ENCODE measurements at places on chromosomes 5 and 9.

GRCh38 chr5:10133830-10134229 lies 115.9 kb downstream of the ATPSCKMT start:
- no peak for DNase-seq

- no peak for DNase-seq
These were observed 218.1 kb downstream of the AOPEP start for GRCh38 chr9:94944626-94945025.

DNA sequence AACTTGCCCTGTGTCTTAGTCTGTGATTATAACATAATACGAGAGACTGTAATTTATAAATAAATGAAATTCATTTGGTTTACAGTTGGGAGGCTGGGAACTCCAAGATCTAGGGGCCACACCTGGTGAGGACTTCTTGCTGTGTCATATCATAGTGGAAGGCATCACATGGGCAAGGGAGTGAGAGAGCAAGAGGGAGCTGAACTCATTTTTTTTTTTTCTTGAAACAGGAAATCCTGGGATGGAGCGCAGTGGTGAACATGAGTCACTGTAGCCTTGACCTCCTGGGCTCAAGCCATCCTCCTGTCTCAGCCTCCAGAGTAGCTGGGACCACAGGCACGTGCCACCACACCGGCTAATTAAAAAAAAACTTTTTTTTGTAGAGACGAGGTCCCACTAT lies 7.2 kb downstream of the MLANA start:
- DNase-seq: no peak

DNA sequence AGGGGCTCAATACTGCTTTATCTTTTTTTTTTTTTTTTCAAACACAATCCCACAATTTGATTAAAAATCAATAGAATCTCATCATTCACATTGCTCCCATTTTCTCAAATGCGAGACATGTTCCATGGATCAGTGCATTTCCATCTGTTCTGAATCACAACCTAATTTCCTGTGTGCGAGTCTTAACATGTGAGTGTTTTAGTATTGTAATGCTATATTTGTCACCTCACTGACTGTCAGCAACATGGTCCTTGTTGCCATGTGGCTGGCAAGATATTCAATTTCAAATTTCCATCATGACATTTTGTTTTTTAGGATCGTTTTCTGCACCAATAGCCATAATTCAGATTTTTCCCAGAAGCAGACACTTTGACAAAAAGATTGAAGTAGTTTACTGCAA lies 233.2 kb upstream of the PRDM9 start:
- DNase-seq: no peak

GRCh38 chr5:78896132-78896531 lies 89.0 kb downstream of the ARSB start:
- DNase-seq: no peak

- no peak for DNase-seq
These were observed 34.1 kb downstream of the BNIP1 start for GRCh38 chr5:173178369-173178910.

DNA sequence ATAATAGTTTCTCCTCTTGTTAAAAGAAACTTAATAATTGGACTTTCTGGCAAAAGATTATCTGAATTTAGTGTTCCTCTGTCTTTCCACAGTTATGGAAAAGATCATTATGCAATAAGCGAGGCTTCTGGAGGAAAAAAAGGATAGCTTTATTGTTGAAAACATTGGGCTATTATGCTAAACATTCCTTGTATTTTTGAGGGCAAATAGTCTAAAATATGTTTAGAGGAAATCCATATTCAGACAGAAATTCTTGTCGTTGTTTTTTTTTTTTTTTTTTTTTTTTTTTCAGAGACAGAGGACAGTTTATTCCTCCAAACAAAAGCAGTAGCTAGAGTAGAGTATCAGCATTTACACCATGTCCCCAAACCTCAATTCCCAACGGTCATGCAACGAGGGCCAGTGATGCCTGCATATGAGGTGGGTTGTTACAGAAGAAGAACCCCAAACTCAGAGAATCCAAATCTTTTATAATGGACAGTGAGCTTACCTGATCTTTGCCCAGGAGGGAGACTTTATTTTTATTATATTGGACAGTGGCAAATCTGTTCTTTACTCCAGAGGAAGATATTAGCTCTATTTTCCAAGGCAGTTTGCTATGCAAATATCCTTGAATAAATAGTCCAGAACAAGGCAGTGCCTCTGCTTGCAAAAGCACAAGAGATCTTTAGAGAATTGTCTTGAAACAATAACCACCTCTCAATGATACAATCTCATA lies 48.4 kb upstream of the CDK5RAP2 start:
- no peak for DNase-seq

DNA sequence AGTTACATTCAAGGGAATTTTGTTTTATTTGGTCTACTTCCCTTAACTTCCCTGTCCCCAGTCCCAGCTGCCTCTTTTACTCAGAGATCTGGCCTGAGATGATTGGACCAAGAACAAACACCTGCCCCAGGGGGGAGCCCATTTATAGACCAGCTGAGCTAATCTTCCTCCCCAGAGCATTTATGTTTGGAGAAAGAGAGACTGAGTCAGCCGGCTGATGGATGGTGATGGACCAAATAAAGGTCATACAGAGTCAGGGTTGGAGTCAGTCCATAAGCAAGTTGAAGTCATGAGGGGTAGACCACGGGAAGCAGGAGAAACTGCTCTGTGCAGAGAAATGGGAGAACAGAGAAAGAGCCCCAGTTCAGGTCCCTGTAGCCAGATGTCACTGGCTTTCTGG lies 77.7 kb downstream of the TMEM174 start:
- no peak for DNase-seq

- no peak for DNase-seq
These were observed 457.2 kb upstream of the TNC start for GRCh38 chr9:115575147-115575546.

DNA sequence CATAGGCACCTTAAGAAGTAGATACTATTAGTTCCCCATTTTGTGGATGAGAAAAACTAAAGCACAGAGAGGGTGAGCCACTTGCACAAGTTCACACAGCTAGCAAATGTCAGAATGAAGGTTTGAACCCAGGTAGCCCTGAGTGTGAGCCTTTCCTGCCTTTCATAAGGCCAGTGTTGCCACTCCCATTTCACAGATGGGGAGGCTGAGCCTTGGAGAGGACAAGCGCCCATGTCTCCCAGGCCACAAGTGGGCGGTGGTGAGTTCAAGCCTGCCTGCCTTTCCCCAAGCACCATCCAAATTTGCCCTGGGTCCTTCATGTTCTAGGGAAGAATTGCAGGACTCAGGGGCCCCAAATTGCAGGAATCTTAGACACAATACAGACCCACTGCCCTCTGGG lies 50.6 kb downstream of the LHX2 start:
- DNase-seq: no peak

GRCh38 chr5:153456993-153457392 lies 33.5 kb upstream of the GRIA1 start:
- DNase-seq: no peak

- no peak for DNase-seq
These were observed 5.3 kb downstream of the LMBRD2 start for GRCh38 chr5:36146390-36146789.

DNA sequence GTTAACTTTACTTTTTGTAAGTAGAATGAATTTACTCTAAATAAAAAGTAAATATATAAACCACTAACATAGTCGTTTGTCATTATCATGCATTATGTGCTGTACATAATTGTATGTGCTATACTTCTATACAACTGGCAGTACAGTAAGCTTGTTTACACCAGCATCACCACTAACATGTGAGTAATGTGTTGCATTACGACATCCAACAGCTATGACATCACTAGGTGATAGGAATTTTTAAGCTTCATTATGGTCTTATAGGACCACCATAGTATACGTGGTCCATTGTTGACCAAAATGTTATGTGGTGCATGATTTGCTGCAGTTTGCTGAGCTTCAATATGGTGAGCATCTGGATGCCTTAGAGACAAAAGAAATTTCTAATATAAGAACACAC lies 819.1 kb upstream of the GRAMD2B start:
- DNase-seq: no peak

DNA sequence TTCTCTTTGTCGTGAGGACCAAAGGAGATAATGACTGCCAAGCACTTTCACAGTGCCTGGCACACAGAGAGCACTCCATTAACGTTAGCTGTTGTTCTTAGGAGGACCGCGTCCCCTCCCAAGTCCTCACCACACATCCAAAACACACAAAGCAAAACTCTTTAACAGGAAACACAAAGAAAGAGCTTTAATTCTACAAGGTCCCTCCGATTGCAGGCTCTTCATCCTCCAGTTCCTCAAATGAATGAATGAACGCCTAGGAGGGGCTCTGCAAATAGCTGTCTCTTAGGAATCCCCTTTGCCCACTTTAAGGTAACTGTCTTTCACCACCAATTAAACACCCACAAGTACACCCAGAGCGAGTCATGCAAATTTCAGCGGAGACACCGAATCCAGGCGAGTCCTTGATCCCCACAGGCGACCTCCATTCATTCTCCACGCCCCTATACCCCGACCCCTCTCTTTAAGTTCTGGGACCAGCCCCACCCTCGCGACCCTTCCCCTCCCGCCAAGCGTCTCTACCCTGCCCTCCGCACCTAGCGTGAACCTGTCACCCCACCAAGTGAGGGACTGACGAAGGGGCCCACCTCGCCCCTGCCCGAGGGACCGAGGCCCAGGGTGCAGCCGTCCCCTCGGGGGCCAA lies 644 bp downstream of the TSC1 start:
- no peak for DNase-seq

DNA sequence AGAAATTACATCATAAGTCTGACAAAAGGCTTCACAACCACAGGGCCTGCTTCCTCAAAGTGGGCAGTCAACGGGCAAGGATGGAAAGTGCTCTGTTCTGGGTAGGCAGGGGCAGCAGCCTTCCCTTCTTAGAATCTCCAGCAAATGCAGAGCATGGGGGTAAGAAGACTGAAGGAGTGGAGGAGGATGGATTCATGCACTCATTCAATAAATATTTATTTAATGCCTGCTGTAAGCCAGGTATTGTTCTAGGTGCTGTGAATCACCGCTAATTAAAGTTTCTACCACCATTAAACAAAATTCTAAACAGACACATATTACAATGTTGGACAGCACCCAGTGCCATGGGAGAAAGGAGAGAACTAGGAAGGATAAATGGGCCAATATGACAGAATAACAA lies 195.6 kb downstream of the ELAVL2 start:
- no peak for DNase-seq

GRCh38 chr9:114153761-114154599 lies 1.4 kb upstream of the COL27A1 start:
- no peak for DNase-seq

DNA sequence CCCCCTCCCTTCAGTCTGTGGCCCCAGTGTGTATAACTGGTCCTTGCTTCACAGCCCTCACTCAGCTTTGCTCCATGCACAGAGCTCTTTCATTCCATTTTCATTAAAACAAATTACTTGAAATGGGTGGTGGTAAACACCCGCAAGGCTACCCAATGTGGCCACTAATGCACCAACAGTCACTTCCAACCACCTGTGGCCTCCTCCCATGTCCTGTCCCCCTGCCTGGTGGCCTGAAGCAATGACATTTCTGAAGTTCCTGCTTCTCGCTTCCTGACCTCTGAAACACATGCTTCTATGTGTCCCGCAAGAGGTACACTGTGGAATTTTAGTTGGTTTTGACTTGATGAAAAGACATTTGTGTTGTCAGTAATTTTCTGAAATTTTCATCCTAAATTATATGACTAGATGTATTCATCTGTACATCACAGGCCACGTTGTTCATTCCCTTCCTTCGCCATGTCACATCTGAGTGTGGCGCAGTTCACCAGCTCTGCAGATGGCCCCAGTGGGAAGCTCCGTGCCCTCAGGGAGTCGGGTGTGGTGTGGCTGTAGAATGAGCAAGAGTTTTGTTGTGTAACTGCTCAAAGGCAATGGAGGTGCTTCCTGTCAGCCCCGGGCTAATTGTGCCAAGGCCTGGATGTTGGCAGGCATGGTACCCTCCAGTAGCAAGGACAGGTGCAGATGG lies 9.6 kb downstream of the ROPN1L start:
- DNase-seq: peak; percentile 60

DNA sequence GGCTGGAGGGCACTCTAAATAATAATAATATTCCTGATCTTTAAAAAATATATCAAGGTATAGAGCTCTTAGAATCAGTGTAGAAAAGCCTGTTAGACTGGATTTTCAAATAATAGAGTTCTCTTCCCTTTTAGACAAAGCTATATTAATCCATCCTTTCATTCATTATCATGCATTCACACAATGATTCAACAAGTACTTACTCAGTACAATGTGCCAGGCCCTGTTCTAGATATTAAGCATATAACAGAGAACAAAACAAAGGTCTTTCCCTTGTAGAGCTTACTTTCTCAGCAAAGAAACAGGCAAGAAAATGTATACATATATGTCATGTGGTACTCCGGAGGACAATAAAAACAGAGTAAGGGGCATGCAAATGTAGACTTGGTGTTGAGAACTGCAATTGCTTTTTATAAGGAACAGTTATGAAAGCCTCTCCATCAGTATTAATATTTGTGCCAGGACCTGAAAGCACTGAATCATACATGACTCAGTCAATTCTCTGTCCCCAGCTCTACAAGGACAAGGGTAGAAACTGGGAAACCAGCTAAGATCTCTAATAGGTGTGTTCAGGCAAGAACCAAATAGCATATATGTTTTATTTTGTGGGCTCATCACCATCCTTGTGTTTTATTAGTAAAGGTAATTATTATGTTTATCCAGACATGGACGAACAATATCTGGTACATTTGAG lies 72.2 kb downstream of the PIP5K1B start:
- DNase-seq: no peak

DNA sequence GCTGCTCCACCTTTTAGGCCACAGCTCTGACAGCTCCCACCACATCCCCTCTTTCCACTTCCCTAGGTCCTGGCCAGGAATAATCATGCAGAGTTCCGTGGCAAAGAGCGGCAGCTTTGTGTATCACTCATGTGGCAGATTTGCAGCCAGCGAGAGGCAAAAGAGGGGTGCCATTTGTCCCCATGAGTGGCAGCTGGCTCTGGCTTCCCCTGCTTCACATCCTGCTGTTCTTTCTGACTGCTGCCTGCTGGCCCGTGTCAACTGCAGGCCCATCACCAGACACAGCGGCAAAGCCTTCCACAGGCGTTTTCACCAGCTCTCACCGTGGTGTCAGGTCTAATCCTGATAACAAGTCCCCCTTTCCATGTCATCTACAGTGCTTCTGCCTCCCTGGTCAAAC lies 430.6 kb upstream of the DAP start:
- DNase-seq: no peak

DNA sequence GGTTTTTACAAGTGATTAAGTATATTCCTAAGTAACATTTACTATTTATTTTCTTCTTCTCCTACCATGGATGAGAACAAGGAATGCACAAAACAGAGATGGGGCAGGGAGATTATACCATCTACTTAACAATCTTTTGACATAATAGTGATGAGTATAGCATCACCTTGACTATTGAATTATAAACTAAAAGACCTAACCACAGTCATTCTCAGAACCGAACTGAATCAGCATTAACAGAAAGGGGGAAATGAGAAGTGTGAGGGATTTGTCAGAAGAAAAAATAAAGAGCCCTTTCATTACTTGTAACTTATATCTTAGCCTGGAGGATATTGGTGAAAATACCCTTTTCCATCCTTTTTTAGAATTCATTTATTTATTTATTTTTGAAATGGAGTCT lies 21.9 kb downstream of the OR2Y1 start:
- DNase-seq: no peak

All from AML-193 (cell line).